ENCODE measurements at places on chromosomes 13 and 19.

- peak; percentile 88 for DNase-seq
These were observed 754 bp upstream of the SIX5 start for GRCh38 chr19:45769821-45770191.

DNA sequence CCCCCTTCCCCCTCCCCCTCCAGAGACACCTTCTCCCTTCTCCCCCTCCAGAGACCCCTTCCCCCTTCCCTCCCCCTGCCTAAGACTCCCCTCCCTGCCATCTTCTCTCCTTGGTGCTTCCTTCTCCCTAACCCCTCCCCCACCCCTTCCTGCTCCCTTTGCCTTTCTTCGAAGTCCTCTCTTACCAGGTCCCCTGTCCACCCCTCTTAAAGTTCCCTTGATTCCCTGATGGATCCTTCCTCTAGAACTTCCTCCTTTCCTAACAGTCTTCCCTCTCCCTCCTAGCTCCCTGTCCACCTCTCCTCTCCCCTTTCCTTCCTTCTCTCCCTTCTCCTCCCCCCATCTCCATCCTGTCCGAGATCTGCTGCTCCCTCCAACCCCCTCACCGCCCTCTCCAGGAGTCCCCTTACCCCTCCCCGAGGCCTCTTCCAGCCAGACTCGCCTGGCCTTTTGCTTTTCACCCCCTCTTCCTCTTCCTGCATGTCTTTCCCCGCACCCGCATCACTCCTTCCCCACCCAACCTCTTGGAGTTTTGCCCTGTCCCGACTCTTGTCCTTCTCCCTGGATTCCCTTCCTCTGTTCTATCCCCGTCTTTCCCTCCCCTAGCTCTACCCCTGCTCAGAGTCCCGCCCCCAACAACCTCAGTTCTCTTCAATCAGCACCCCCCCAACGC is 3.1 kb downstream of the TNFSF9 start:
- no peak for DNase-seq

GRCh38 chr13:27926644-27927434 is 7.0 kb downstream of the PDX1 start:
- peak; percentile 38 for DNase-seq

DNA sequence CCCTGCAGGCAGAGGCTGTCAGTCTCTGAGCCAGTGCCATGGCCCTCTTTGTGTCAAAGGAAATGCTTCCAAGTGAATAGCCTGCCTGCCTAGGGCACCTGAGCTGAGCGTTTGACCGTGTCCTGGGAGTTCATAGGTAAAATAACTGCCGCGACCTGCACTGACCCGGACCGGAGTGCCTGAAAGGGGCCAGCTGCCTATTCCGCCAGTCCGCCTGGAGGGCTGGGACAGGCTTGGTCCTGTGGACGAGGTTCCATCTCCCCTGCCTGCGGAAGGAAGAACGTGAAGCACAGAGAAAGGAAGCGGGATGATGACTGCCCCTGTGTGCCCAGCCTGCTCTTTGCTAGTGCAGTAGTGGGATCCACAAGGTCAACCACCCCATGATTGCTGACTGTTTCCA is 17.5 kb upstream of the ZNF492 start:
- no peak for DNase-seq

- DNase-seq = peak; percentile 60
These were observed 11.0 kb downstream of the PRKCG start for GRCh38 chr19:53892981-53893325.

- no peak for DNase-seq
These were observed 1.5 kb downstream of the PPP1R15A start for GRCh38 chr19:48873476-48874302.

DNA sequence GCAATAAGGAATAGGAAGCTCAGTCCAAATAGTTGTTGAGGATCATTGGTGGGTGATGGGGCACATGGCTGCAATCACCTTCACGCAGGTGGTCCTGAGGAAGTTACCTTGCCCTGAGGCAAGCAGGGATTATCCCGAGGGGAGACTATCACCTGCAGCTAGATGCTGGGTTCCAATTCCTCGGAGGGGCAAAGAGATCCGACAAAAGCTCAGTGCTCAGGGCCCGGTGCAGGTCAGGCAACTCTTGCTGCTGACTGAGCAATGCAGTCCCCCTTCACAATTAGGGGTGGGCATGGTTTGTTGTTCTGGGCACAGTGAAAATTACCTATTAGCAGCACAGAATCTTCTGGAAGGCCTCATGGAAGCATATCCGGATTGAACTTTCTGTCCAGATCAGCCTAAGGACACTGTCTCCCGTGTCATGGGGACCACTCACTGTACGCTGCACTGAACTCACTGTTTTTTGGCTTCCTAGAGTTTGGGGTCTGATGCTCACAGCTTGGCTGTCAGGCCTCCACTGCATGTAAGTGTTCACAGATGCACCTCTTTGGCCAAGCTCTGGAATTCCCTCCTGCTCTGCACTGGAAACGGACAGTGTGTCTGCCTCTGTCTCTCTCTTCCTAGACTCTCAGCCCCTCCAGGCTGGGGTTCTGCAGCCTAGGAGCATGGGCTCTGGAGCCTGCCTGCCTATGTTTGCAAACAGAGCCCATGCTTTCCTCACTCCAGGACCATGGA is 372.7 kb downstream of the ZNF536 start:
- no peak for DNase-seq

DNA sequence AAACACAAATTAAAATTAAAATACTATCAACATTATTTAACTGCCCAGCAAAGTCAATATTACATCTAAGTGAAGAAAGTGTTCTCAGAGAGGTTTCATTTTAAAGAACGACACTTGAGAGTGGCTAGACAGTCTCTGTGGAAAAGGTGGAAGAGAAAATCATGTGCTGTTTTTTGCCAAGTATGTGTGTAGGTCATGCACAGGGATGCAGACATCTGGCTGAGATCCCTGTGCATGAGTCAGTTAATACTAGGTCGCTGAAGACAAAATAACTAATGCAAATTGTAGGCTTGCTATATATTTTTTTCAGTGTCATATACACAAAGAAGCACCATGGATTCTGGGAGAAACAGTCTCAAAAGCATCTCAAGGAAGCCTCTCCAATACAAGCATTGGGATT is 44.3 kb upstream of the ENOX1 start:
- DNase-seq = no peak

All from eye (tissue), 1 donor.